ENCODE measurements at places on chromosomes 12 and 14.

GRCh38 chr12:87094356-87094755 lies 838.2 kb upstream of the MGAT4C start:
- DNase-seq, result no peak

DNA sequence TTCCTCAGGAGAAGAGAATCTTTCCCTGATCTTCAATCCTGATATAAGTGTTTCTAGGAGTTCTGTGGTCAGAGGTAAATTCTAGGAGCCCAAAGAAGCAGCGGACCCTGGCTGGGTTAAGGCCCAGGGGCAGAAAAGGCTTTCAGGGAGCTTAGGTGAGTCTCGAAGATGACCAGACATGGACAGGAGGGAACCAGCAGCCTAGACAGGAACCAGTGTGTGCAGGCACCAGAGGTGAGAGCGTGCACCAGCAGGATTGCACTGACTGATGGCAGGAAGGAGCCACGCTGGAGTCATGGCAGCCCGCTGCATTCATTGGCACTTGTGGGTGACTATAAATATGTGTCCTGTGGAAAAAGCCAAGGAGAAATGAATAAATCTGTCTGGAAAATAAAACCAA lies 489.9 kb downstream of the BCL11B start:
- DNase-seq, result no peak

DNA sequence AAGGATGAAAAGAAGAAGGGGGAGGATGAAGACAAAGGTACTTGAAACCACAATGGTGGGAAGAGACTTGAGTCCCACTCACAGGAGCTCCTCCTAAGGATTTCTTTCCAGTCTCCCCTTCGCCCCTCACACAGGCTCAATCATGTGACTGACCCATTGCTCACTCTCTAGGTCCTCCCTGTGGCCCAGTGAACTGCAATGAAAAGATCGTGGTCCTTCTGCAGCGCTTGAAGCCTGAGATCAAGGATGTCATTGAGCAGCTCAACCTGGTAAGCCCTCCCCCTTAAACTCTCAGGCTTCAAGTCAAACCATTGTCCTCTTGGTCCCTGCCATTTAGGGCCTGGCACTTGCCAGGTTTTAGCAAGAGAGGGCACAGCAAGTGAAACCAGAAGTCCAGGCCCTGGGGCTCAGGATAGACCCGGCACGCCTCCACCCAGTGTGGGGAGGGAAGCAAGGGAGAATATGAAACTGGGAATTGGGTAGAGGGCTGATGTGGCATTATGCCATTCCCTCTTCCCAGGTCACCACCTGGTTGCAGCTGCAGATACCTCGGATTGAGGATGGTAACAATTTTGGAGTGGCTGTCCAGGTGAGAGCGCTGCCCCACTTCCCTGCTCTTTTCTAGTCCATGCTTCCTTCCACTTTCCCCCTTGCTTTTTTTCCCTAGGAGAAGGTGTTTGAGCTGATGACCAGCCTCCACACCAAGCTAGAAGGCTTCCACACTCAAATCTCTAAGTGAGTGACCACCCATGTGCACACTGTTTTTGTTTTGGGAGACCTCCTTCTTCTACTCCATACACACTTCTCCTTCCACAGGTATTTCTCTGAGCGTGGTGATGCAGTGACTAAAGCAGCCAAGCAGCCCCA lies 1.8 kb downstream of the PSME1 start:
- DNase-seq, result no peak

DNA sequence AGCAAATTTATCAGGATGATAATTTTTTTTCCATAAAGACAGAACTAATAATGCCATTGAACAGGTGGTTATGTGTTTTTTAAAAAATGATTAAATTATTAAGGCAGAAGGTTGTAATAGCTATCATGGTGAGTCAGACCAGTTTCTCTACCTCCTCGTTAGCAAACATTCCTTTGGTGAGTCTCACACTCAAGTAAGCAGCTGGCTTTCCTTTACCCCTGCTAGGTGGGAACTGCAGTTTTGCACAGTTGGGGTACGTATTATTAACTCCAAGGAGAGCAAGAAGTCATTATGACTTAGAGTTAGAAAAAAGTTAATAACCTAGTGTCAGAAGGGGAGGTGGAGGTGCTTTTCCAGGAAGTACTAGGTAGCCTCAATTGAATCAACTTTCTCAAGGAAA lies 165.3 kb downstream of the SNAPC1 start:
- peak; percentile 22 for DNase-seq

- no peak for DNase-seq
These were observed 200.6 kb downstream of the BCAT1 start for GRCh38 chr12:24748326-24748725.

- no peak for DNase-seq
These were observed 7.1 kb upstream of the CCDC175 start for GRCh38 chr14:59583755-59584154.

DNA sequence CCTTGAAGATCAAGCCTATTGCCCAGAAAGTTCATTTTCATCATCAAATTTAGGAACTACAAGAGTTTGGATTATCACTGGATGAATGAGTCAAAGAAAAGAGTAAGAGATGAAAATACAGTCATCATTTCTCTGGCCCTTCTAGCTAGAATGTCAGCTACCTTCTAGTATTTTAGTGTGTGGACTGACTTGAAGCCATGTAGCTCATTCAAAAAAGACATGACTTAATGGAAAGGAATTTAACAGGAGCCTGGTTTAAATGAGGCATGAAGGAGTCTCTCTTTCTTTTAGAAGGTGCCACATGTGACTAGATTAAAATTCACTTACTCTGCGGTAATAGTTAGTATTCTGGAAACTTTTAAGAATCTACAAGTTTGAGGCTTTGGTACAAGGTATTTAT lies 7.1 kb downstream of the PTHLH start:
- DNase-seq, result peak; percentile 28

DNA sequence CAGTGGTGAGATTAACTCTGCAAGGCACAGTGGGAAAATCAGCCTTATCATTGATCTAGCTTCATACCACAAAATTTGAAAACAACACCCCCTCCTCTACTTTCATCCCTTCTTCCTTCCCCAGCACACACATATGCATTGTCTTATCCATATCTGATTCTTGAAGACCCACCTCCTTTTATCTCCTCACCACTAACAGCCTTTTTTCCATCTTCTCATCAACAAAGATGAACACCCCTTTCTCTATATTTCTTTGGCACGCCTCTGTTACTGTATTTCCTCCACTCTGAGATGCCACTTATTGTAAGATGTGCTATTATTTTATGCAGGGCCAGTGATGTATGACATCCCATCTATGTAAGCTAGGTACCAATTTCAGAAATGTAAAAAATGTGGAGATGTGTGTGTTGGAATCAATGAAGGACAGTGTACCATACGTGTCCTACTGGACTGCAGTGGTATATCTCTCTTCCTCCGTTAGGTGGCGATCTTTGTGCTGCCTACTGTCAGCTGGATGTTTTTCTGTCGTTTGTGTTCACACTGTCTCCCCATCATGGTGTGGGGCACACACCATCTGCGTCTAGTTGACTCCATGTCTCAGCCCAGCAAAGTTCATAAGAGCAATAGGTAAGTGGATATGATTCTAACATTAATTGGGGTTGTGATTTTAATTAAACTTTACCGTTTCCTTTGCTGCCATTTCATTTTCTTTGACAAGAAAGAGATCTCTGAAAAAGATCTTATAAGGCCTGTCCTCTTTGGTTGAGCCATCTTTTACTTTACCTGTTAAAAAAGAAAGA lies 24.0 kb downstream of the CCDC38 start:
- DNase-seq, result peak; percentile 70

DNA sequence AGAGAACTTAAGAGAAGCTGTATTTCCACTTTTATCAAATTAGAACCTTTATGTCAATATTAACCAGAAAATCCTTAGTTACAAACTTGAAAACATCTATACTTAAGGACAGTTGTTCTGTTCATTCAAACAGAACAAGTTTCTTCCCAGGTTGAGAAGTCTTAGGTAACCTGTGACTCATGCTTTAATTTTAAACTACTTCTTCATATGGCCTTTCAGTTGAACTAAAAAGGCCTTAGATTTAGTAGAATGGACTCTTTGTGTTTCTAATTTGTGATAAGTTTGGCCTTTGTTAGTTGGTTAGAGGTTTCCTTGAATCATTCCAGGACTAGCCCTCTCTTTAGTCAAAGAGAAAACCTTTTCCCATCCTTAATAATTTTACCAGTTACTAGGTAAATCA lies 274.2 kb downstream of the FUT8 start:
- no peak for DNase-seq

- DNase-seq, result no peak
These were observed 13.3 kb upstream of the TCP11L2 start for GRCh38 chr12:106289196-106289681.

DNA sequence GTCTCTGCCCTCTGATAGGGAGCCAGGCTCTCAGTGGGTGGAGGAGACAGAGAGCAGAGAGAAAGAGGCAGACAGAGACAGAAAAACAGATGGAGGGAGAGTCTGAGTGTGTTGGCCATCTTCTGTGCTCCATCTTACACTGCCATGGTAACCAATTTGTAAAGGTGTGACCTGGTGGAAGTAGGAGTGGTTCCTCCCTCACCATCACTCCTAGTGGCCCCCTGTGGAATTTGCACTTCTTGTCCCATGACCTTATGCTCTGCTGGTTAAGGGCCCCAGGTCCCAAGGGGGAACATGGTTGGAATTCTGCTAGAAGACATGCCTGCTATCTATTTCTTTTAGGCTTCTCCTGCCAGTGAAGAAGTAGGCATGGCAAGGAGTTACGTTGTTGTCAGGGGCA lies 376.7 kb upstream of the CCDC196 start:
- no peak for DNase-seq

DNA sequence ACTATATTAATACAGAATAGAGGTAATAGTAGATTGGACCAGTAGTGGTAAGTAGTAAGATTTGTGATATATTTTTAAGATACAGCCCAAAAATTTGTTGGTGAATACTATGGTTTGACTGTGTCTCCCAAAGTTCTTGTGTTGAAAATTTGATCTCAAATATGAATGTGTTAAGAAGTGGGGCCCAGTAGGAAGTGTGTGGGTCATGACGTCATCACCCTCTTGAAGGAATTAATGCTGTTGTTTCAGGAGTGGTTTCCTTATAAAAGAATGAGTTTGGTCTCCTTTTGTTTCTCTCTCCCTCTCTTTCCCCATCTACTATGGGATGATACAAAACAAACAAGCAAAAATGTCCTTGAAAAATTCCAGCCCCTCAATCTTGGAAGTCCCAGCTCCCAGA lies 16.3 kb downstream of the LUM start:
- no peak for DNase-seq

DNA sequence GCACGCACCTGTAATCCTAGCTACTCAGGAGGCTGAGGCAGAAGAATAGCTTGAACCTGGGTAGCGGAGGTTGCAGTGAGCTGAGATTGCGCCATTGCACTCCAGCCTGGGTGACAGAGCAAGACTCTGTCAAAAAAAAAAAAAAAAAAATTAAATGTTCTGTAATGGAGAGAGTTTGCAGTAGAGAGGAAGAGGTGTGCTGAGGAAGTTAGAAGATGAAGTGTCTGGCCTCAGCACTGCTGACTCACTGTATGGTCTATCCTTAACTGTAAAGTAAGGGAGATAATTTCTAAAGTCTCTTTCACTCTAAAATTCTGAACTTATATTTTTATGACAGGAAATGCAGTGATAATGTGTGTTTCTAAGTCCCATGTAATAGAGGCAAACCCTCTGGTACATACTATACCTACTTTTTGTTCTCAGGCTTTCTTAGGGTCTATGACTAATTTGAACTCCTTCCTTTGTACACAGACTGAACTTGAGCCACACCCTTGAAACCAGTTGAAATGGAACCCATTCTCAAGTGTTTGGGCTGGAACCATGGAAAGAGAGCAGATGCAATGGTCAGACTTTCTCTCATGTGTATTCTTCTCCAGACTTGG lies 278.1 kb upstream of the FAR2 start:
- no peak for DNase-seq

DNA sequence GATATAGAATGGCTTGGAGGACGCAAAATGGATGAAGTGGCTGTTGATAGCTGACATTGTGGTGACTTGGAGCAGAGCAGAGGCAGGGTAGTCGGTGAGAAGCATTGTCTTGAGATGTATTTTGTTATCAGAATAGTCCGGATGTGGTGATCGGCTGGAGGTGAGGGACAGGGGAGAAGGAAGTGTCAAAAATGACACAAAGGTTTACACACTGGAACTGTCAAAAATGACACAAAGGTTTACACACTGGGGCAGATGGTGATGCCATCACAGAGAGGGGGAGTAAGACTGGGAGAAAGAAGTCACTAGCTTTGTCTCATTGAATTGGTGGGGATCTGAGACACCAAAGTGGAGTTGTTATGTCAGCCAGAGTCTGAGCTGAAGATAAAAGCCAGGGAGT lies 30.1 kb downstream of the CDKL1 start:
- no peak for DNase-seq

DNA sequence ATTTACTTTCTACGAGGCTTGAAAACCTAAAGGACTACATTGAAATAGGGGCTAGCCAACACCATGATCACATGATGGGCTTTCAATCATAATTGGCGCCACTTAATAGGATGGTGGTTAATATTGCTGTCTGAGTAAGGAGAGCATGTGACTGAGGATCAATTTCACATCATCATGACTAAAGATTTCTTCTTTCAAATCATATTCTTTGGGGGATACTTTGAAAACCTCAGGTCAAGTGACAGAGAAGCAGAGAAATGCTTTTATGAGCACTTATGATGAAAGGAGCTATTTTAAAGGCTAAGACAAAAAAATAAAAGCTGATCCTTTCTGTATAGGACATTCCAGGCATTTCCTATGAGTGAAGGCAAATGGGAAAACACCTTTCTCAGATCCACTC lies 42.9 kb upstream of the KRAS start:
- no peak for DNase-seq

GRCh38 chr12:42213954-42214426 lies 24.1 kb downstream of the YAF2 start:
- DNase-seq, result no peak

DNA sequence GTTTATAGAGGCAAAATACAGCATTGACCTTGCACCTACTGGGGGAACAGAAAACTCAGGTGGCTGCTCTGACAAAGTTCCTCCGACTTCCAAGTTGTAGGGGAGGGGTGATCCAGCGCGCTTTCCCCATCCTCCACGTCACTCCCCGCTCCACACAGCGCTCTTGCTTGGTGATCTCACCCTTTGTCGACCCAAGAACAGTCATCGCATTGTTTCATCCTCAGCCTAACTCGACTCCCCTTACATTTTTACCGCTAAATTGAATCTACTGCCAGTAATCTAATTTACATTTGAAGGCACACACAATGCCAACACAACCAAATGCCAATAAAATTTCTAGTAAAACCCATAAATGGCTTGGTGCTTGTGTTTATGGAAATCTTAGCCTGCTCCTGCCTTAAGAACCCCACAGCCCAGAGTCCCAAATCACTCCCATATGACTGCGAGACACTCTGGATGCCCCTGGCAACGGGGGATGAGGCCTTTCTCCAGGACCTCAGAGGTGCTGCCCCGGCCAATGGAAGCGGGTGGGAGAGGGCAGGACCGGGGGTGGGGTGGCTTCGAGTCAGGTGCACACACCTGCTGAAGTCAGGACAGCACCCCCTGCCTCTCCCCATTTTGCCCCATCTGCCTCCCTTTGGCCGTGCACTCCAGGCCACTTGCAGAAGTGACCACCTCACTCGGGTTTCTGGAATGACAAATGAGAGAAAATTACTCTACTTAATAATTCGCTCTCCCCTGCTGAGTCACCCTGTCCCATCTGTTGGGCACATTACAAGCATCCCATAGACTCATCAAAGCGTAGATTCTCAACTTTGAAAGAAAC lies 98.2 kb upstream of the GSC start:
- no peak for DNase-seq

Measured in SW 1271 (cell line).